Spleen (tissue), 13 donors: ENCODE measurements at places on chromosomes 1 and 21. TPM values are rescaled to one million over a fixed set of nuclear protein-coding genes. Genes with fewer than 3 reads are reported as not detected.

The KIF17 gene
- 63.2 TPM for total RNA-seq

The OR2G6 gene
- total RNA-seq, result 0.54 TPM

The GPR153 gene
- 12.2 TPM for total RNA-seq

The COA7 gene
- total RNA-seq, result 5.0 TPM

The LEFTY2 gene
- not detected for total RNA-seq

The SMCP gene
- total RNA-seq, result not detected

The SPRR2G gene
- not detected for total RNA-seq

The SH2D2A gene
- 22.1 TPM for total RNA-seq

The PTPN14 gene
- 24.9 TPM for total RNA-seq

The PGLYRP4 gene
- not detected for total RNA-seq

The ELF3 gene
- 1.4 TPM for total RNA-seq

The HES2 gene
- total RNA-seq, result not detected

The LAPTM5 gene
- 479 TPM for total RNA-seq

The CTNNBIP1 gene
- 17.5 TPM for total RNA-seq

The SEMA4A gene
- total RNA-seq, result 29.7 TPM

The FCER1G gene
- total RNA-seq, result 402 TPM

The CAPN9 gene
- total RNA-seq, result not detected

The ILDR2 gene
- 0.23 TPM for total RNA-seq

The UMODL1 gene
- 0.85 TPM for total RNA-seq

The RBM11 gene
- 2.5 TPM for total RNA-seq

The PHC2 gene
- 105 TPM for total RNA-seq
